Germinal center (tissue), 1 donor: ENCODE measurements at places on chromosomes 13 and 19.

DNA sequence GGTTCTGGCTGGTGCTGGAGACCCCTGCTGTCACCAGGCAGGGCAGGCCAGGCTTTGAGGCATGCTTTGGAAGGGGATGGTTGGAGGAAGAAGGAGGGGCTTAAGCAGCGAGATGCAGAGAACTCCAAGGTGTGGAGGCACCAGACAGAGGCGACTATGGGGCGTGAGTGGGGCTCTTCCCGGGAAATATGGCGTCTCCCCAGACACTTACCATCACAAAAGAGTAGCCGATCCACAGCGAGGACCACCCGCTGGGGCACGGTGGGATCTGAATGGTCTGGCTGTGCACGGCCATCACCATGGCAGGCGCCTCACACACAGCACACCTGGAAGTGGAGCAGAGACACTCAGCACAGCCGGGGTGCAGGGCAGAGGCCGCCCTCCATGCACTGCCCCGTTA, 151.9 kb downstream of the COL4A1 start:
- no peak for DNase-seq

GRCh38 chr19:48417421-48417820, 24.0 kb downstream of the GRIN2D start:
- DNase-seq: no peak

DNA sequence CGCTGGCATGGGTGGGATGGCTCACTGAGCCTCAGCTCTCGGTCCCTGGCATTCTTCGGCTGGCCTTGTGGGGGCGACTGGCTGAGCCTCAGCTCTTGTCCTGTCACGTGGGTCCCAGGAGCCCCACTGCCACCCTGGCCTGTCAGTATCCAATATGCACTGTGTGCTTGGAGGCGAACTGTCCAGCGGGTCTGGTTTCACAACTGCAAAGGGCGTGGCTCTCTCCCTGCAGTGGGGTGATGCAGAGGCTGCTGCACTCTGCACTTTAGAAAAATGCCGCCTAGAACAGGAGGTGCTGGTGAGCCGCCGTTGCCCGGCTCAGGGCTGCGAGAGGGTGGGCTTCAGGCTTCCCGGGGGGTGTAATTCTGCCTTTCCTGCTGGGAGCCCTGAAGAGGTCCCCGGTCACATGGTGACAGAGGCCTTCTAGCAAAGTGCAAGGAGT, 17.0 kb upstream of the TMEM255B start:
- DNase-seq: peak; percentile 25

DNA sequence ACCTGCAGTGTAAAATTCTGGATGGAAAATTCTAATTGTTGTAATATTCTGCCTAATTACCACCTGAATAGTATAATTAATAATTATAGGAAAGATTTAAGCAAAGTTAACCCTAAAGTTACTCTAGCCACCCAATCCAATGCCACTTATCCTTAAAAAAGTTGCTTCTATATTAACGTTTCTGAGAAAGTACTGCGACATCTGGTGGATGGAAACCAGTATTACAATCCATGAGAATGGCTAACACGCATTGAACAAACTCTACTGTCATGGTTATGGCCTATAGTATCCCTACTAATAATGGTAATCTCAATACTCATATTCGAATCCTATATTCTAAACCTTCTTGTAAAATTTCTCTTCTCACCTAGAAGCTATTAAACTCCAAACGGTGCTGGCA, 1551.8 kb downstream of the SLITRK1 start:
- no peak for DNase-seq

- DNase-seq: peak; percentile 15
These were observed 19.5 kb downstream of the NUFIP1 start for GRCh38 chr13:44969551-44970484.

GRCh38 chr13:44417876-44418275, 44.3 kb downstream of the SERP2 start:
- peak; percentile 50 for DNase-seq

- no peak for DNase-seq
These were observed 17.1 kb upstream of the GAS6 start for GRCh38 chr13:113880651-113881611.

- no peak for DNase-seq
These were observed 46.5 kb downstream of the TNFSF13B start for GRCh38 chr13:108315991-108316390.

GRCh38 chr19:17869114-17869608, 2.6 kb upstream of the SLC5A5 start:
- DNase-seq: no peak
